Motor neuron (in vitro differentiated cells): ENCODE measurements at places on chromosomes 13 and 19.

- ATAC-seq = no peak
These were observed 15.5 kb upstream of the SERPINE3 start for GRCh38 chr13:51323824-51324511.

DNA sequence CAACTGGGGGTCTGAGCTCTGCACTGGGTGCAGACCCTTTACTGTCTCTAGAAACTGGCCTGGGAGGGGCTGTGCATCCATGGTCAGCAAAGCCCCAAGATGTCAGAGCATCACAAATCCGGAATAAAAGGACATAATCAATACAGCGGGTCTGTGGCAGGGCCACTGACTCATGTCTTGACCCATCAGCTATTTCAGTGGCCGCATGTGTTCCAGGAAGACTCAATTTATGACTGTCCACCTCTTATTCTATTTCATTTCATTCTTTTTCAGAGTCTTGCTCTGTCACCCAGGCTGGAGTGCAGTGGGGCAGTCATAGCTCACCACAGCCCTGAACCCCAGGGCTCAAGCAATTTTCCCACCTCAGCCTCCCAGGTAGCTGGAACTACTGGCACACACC is 53.2 kb downstream of the PEX11G start:
- ATAC-seq = peak; percentile 21

DNA sequence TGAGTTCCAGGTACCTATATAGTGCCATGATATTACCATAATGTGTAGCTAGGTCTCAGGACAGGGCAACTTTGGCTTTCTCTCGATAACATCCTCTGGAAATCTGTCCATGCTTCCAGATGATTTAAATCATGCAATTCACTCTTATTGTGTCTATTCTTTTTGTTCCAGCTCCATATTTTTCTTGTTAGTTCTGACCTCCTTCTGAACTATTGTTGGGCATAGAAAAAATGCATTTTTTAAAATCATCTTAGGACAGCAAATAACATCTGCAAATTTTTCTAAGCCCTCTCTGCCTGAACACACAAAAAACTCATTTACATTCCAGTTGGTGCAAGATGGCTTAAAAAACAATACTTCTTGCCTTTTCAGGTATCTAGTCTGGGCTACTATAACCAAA is 1561.0 kb upstream of the MIR17HG start:
- no peak for ATAC-seq

DNA sequence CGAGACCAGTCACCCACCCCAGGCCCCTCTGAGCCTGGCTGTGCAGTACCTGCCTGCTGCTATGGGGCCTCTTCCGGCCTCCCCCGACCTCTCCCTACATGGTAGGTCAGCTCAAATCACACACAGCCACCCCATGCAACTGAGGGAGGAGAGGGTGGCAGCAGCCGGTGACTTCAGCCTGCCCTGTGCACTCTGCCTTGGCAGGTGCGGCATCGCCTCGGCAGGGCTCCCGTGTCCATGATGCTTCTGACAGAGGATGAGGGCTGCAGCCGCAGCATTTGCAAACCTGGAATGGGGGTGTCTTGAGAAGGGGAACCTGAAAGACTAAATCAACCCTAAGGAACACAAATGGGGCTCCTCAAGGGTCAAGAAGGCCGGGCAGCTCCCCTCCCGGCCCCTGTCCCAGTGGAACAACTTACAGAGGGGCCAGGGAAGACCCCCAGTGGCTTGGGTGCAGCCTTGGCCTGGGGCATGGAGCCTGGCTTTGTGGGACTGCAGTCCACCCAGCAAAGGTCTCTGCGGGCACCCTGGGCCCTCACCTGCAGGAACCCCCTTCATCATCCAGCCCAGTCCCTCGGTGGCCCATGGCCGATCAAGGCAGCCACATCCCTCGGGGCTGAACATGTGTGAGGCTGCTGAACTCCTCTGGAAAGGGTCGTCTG is 6.7 kb downstream of the TEX29 start:
- ATAC-seq = no peak

DNA sequence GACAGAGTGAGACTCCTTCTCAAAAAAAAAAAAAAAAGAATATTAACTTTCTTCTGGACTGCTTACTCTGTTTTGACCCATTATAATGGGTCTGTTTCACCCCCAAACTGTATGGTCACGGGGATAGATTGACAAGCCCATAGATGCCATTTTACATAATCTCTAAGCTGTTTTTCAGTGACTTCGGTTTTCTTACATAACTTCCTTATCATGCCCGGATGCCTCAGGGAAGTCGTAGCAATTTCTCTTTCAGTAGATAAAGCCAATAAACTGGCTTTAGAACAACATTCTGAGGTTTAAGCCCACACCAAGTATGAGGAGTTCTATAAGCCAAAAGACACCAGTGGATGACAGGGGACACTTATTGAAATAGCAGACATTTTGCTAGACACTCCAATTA is 5.9 kb upstream of the ZNF254 start:
- no peak for ATAC-seq

- no peak for ATAC-seq
These were observed 98.7 kb downstream of the DOCK9 start for GRCh38 chr13:98879127-98879520.

DNA sequence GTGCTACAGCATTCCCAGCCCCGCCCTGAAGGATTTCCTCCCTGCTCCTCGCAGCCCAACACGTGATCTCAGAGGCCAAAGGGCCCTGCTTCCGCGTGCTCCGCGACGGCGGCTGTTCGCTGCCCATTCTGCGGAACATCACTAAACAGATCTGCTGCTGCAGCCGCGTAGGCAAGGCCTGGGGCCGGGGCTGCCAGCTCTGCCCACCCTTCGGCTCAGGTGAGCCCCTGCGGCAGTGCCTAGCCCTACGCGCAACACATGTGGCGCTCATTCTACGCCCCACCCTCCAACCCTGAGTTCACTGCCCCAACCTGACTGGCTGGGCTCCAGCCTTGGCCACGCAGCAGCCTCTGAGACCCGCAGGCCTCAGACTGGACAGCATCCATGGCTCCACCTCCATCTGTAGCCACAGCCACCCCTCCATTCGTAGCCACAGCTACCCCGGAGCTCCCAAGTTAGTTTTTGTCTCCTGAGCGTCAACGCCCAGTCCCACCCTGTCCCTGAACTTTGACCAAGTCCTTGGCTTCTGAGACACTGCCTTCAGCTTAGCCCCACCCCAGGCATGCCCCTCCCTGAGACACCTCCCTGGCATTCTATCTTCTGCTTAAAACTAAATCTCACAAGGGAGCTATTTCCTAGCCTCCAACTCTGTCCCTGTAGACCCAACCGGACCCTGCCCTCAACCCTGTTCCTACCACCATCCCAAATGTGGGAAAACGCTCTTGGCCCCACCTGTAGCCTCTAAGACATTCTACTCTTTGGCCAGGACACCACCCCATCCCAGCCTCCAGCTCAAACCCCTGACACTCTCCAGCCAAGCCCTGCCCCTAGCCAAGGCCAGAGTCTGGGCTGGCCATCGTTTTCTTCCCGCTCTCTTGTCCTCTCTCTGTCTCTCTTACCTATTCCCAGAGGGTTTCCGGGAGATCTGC is 6.4 kb downstream of the LTBP4 start:
- ATAC-seq = no peak

GRCh38 chr19:12117201-12117970 is 22.8 kb downstream of the ZNF20 start:
- ATAC-seq = no peak

GRCh38 chr19:10836479-10837330 is 693 bp upstream of the TMED1 start:
- ATAC-seq = peak; percentile 29

- no peak for ATAC-seq
These were observed 1.7 kb downstream of the COL4A2 start for GRCh38 chr13:110308656-110309359.

DNA sequence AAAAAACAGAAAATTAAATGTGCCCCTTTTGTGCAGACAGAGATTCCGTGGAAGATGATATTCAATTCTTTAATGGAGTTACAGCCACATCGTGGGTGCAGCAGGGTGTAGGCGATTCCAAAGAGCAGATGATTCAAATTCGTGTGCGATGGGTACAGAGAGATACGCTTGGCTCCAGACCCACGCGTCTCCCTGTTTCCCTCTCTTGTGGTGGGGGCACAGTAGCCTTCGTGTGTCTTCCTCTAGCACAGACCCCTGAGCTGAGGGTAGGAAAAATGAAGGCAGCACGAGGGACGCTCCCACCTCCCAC is 4.8 kb downstream of the TSPAN16 start:
- ATAC-seq = no peak

- ATAC-seq = no peak
These were observed 3.1 kb upstream of the DACH1 start for GRCh38 chr13:71870100-71870499.

- ATAC-seq = no peak
These were observed 10.3 kb downstream of the IL17D start for GRCh38 chr13:20713751-20714150.

- ATAC-seq = no peak
These were observed 7.8 kb downstream of the ZNF536 start for GRCh38 chr19:30379841-30380610.

DNA sequence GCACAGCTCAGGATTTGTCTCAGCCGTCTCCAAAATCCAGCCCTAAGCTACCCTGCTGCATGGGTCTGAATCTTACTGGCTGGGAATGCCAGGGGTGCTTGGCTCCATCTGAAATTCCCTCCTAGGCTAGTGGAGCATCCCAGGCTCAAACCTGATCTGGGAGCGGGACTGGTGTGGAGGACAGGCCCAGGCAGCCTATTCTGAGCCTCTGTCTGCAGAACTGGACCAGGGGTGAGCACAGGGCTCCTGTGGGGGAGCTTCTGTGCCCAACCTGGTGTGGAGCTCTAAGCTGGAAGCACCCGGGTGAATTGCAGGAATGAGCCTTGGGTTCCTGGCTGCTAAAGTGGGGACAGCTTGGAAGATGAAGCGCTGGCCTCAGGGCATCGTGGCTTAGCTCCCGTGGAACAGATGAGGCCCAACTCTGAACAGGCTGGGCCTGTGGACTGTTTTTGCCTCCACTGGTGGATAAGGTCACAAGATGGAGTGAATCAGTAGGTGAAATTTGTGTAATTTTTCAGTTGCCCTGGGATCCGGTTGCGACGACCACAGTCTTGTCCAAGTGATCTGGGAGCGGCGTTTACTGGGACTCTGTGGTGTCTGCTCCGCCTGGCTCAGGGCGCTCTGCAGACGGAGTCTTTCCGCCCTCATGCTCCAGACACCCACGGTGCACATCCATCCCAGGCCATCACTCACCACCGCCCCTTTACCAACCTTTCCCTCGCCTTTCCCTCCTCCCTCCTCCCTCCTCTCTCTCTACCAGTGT is 79.5 kb downstream of the TEX29 start:
- peak; percentile 46 for ATAC-seq

- ATAC-seq = no peak
These were observed 10.0 kb downstream of the CHAMP1 start for GRCh38 chr13:114324334-114324733.

DNA sequence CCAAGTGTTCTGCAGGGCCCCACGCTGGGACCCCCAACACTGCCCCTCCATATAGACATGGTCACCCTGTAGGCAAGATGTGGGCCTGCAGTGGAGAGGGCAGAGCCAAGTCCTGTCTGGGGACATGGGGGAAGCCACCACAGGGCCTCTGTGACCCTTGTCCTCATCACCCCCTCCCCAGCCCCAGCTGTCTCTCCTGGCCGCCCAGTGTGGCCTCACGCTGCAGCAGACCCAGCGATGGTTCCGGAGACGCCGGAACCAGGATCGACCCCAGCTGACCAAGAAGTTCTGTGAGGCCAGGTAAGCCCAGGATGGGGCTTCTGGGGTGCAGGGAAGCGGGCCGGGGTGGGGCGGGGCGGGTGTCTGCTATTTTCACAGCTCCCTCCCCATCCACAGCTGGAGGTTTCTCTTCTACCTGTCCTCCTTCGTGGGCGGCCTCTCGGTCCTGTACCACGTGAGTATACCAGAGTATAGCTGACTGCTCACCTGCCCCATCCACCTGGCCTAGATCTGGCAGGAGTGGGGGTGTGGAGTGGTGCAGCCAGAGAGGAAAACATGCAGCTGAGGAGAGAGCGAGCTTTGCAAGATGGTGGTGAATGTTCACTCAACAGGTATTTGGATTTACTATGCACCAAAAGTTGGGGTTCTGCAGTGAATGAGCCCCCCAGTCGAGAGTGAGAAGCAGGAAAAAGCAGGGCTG is 46.4 kb downstream of the CERS4 start:
- no peak for ATAC-seq

- ATAC-seq = peak; percentile 53
These were observed 49.6 kb upstream of the MED4 start for GRCh38 chr13:48144413-48145035.

GRCh38 chr19:39942366-39942730 is 7.9 kb upstream of the FCGBP start:
- no peak for ATAC-seq

DNA sequence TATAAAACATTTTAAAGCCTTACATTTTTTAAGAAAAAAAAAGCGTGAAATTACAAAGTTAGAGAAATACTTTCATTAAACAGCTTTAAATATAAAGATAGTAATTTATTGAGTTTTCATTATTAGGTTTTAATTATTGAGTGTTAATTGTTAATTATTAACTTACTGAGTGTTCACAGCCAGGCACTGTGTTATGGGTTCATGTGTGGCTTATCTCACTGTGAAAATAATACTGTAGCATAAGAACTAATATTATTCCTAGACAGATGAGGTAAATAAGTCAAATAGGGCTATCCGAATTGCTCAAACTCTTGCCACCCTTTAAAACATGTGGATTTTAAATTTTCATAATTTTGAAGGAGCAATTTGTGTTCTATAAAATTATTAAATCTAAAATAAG is 956.1 kb upstream of the PCDH20 start:
- no peak for ATAC-seq

DNA sequence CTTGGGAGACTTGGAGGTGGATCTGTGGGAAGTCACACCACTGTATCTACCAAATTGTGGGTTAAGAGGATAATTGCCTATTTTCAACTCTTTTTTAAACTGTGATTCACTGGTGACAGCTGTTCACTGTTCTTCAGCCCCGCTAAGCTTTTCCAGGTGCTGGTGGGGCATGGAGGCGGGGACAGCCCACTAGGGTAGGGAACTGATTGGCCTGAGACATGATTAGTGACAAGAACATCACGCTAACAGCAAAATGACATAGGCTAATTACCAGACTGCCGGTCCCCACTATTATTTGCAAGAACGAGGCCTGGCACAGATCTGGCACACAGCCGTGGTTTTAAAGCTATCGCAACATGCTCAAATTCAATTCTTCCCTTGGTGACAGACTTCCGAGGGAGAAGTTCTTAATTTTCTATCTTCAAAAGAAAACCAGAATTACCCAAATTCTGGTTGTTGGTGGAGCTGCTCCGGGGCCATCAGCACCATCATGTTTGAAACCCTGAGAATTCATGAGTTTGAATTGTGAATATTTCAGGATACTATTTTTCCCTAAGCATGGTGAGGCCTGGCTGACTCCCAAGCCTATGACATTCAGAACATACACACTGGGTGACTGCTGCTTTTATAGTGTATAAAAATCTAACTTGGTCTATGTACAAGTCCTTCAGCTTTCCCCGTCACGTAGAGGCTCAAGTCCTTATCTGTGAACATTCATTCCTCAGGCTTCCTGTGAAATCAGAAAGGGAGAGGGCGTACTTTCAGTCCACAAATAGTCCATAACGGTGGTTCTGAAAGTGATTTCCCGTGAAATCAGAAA is 17.9 kb downstream of the DOCK9 start:
- ATAC-seq = no peak
